Activated naive CD8-positive, alpha-beta T cell treated with anti-CD3 and anti-CD28 coated beads, Interleukin-2, amount 10 ng/mL, durations not matched to agents 7 days and 5 days (primary cell): ENCODE measurements at places on chromosomes 3 and 15. TPM values are rescaled to one million over a fixed set of nuclear protein-coding genes. Genes with fewer than 3 reads are reported as not detected.
A peak's percentile ranks its signal among the peaks of the same experiment; 100 is the strongest.

PSMA4 gene
- total RNA-seq, result 183 TPM

DNA sequence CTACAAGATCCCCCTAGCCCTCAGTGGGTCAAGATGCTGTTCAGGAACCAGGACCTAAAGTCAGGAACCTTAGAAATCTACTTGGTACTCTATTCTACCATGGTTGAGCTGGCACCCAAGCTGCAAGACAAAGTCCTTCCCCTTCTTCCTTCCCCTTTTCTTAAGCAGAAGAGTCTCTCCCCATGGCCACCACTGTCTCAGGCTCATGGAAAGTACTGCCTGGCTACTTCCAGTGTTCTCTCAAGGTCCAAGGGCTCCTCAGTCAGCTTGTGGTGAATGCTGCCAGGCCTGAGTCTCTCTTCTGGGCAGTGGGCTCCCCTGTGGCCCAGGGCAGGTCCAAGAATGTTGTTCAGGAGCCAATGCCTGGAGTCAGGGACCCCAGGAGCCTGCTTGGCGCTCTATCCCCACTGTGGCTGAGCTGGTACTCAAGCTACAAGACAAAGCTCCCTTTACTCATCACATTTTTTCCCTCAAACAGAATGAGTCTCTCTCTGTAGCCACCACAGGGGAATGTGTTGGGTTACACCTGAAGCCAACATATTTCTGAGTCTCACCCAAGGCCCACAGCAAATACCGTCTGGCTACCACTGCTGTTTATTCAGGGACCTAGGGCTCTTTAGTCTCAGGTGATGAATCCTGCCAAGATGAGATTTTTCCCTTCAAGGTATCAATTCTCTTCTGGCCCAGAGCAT lies 18.1 kb upstream of the SLC27A2 start:
- no peak overlapping the region for H3K4me3 ChIP-seq
- peaks cover 39% of the 10 kb centered on the region for H3K27me3 ChIP-seq
- no peak overlapping the region for H3K27ac ChIP-seq
- H3K36me3 ChIP-seq, result peaks cover 1% of the 10 kb centered on the region
- H3K4me1 ChIP-seq, result no peaks in the 10 kb centered on the region
- DNase-seq, result no peak

GHSR gene
- not detected for total RNA-seq

NR2E3 gene
- not detected for total RNA-seq

BUB1B gene
- 59.3 TPM for total RNA-seq

DNA sequence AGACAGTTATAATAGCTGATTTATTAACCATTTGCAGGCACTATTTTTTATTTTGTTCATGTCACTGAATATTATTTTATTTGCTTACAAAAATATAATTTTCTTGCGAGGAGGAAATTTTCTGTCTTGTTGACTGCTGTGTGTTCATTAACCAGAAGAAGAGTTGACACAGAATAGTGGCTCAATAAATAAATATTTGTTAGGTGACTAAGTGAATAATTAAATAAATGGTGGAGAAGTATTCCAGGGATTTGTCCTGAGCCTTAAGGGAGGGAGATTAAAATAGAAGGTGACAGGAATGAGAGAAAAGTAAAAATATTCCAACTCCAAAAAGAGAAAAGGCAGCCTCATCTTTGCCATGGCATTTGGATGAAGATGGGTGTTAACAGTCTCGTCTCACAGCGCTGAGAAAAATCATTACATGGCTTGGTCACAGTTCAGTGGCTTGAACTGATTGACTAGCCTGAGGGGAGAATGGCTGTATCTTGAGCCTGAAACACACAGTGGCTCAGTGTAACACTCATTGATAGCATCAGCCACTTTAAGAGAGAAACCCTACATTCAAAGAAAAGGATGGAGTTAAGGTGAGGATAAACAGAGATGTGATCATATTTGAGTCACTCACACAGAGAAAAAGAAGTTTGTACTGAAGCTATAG lies 449.9 kb upstream of the NAALADL2 start:
- H3K27ac ChIP-seq, result no peak overlapping the region
- no peaks in the 10 kb centered on the region for H3K4me1 ChIP-seq
- peaks cover 4% of the 10 kb centered on the region for H3K27me3 ChIP-seq
- DNase-seq, result no peak
- H3K36me3 ChIP-seq, result no peaks in the 10 kb centered on the region

XCR1 gene
- not detected for total RNA-seq

- H3K27ac ChIP-seq, result no peak overlapping the region
- H3K4me3 ChIP-seq, result peak overlapping the region; percentile 27
- no peaks in the 10 kb centered on the region for H3K36me3 ChIP-seq
These were observed 20.3 kb upstream of the MAP3K13 start for GRCh38 chr3:185342459-185343174.

- H3K4me3 ChIP-seq, result no peak overlapping the region
- H3K27me3 ChIP-seq, result peaks cover 1% of the 10 kb centered on the region
- H3K27ac ChIP-seq, result no peak overlapping the region
- no peak for DNase-seq
- no peaks in the 10 kb centered on the region for H3K36me3 ChIP-seq
These were observed 42.3 kb upstream of the KLHL25 start for GRCh38 chr15:85837011-85837433.

- peaks cover 5% of the 10 kb centered on the region for H3K27me3 ChIP-seq
- no peak overlapping the region for H3K27ac ChIP-seq
- peaks cover 1% of the 10 kb centered on the region for H3K4me1 ChIP-seq
- H3K36me3 ChIP-seq, result no peaks in the 10 kb centered on the region
- H3K4me3 ChIP-seq, result no peak overlapping the region
These were observed 15.8 kb upstream of the KCNMB3 start for GRCh38 chr3:179266701-179267211.

DNA sequence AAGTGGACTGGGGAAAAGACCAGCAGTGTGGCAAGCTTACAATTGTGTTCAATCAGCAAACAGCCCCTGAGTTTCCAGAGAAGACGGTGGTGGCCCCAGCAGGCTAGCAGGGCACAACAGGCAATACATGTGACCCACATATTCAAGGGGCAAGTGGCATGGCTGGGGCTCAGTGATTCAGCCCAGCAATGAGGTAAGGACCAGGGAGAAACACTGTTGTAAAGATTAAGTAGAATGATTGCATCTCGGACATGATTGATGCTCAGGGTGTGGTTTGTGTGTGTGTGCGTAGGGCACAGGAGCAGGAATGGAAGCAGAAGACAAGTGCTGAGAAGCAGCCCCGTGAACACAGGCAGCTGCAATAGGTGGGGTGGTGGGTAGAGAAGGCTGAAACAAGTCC lies 37.9 kb downstream of the KLHL6 start:
- H3K36me3 ChIP-seq, result peaks cover 21% of the 10 kb centered on the region
- no peaks in the 10 kb centered on the region for H3K27me3 ChIP-seq
- DNase-seq, result no peak
- peak overlapping the region; percentile 69 for H3K27ac ChIP-seq

DNA sequence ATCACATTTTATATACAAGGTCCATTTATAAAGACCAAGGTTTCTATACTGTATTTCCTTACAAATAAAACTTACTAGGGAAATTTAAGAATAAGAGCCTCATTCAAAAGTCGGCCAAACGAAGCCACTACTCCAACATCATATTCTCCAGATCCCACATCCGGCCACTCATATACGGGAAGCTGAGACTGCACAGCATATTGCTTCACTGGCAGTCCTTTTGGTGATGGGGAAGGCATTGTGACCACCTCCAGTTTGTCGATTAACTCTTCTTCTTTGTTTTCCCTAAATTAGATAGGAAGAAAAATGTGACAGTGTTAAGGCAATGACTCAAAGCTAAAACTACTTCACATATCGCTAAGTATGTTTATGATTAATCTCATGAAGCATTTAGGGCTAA lies 2.7 kb downstream of the MTFMT start:
- H3K27me3 ChIP-seq, result peaks cover 10% of the 10 kb centered on the region
- no peak overlapping the region for H3K4me3 ChIP-seq
- DNase-seq, result no peak
- H3K36me3 ChIP-seq, result peaks cover 7% of the 10 kb centered on the region
- peaks cover 8% of the 10 kb centered on the region for H3K4me1 ChIP-seq

CD200 gene
- total RNA-seq, result 1.7 TPM

- no peaks in the 10 kb centered on the region for H3K4me1 ChIP-seq
- no peaks in the 10 kb centered on the region for H3K27me3 ChIP-seq
- H3K27ac ChIP-seq, result no peak overlapping the region
- DNase-seq, result no peak
- H3K36me3 ChIP-seq, result no peaks in the 10 kb centered on the region
These were observed 126.1 kb downstream of the SERPINI1 start for GRCh38 chr3:167861649-167862048.
